GM23248 (cell line): ENCODE measurements at places on chromosomes 7 and 10.
A peak's percentile ranks its signal among the peaks of the same experiment; 100 is the strongest.

DNA sequence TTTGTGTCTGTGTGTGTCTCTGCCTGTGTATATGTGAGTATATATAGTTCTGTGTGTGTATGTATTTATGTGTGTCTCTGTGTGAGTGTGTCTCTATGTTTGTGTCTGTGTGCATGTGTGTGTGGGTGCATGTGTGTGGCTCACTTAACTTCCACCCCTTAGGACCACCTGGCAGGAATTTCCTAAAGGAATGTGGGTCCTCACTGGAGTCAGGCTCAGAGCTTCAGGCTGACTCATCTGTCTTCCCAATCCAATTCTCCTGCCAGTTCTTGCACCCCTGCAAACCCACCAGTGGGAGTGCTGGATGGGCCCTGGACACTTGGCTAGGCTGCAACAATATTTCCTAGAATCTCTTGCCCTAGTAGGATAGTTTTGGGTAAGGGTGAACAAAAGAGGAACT, 70.2 kb upstream of the GRB10 start:
- no peak for DNase-seq

GRCh38 chr10:17523917-17524316, 69.5 kb upstream of the ST8SIA6 start:
- DNase-seq, result no peak

DNA sequence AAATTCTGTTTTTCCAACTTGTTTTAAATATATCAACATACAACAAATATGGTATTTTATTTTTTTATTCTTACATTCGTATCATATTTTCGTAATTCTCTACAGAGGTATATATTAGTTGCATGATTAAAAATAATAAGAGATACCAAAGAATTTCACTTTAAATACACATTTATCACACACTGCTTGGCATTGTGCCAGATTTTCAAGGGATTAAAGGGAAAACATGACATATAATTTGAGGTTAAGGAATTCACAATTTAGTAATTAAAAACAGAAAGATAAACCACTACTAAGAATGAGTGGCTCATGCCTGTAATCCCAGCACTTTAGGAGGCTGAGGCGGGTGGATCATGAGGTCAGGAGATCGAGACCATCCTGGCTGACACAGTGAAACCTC, 484.7 kb upstream of the SORCS1 start:
- peak; percentile 4 for DNase-seq

DNA sequence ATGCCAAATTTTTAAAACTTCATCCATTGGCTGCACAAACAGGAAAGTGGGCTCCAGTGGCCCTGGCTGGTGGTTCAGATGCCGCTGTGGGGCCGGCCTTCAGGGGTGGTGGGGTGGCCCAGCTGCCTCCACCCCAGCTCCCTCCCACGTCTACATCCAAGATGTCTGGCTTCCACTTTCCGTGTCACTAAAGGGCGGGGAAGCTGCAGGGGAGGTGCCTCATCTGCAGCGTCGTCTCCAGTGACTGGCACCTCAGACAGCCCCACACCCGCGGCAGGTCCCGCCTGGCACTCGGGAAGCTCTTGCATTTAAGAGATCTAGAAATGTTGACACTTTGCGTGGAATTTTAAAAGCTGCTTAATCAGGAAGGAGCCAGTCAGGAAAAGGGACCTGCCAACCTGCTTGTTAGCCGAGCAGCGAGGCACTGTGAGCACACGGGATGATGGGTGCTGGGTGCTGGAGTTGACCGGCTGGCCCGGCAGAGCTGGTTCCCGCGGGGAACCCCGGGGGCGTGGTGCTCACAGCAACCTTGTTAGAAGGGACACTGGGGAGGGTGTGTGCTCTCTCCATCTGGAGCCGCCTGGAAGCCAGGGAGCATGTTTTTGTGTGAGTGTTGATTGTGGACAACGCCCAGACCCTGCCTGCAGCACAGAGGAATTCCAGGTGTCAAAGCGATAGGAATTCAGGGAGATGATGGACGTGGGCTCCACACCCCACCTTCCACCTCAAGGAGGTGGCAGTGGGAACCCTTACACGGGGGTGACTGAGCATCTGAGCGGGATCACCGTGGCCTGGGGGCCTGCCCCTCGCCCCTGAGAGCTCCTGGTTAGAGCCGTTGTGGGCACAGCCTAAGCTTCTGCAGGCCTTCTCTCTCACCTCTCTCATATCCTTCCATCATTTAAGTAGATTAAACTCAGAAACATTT, 320.5 kb downstream of the PTPRN2 start:
- no peak for DNase-seq

DNA sequence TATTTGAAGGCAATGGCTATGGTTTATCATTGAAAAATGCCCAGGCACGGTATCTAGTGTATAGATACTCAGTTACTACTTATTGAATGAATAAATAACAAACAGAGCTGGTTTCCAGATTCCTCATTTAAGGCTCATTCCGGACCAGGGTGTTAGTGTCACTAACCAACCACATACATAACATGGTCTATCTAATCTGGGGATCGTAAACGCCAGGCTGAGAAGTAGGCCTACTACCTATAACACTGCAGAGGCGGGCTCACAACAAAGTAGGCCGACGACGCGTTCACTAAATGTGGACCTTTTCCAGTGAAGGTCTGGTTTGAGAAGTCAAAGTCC, 423 bp downstream of the LSM5 start:
- DNase-seq, result no peak

GRCh38 chr7:8128449-8129317, 133.3 kb downstream of the ICA1 start:
- no peak for DNase-seq

GRCh38 chr10:102241444-102242117, at the start of gene PITX3:
Gene PITX3 (minus strand): TSS chr10:102241512. CDS start chr10:102232080, 9,432 bp downstream.
- DNase-seq, result peak; percentile 94
